ENCODE measurements at places on chromosomes 16 and 17.

DNA sequence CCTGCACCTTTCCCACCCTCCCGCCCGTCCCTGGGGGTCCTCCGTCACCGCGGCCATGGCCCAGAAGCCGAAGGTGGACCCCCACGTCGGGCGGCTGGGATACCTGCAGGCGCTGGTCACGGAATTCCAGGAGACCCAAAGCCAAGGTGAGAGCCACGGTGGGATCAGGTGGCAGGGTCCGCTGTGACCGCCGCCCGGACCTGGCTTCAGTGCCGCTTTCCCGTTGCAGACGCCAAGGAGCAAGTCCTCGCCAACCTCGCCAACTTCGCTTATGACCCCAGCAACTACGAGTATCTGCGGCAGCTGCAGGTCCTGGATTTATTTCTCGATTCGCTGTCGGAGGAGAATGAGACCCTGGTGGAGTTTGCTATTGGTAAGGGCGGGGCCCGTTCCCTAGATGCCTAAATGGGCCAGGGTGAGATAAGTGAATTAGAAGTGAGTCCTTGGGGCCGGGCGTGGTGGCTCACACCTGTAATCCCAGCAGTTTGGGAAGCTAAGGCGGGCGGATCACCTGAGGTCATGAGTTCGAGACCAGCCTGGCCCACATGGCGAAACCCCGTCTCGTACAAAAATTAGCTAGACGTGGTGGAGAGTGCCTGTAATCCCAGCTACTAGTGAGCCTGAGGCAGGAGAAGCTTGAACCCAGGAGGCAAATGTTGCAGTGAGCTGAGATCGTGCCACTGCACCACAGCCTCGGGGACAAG is 617 bp downstream of the ARMC7 start:
- DNase-seq = no peak

DNA sequence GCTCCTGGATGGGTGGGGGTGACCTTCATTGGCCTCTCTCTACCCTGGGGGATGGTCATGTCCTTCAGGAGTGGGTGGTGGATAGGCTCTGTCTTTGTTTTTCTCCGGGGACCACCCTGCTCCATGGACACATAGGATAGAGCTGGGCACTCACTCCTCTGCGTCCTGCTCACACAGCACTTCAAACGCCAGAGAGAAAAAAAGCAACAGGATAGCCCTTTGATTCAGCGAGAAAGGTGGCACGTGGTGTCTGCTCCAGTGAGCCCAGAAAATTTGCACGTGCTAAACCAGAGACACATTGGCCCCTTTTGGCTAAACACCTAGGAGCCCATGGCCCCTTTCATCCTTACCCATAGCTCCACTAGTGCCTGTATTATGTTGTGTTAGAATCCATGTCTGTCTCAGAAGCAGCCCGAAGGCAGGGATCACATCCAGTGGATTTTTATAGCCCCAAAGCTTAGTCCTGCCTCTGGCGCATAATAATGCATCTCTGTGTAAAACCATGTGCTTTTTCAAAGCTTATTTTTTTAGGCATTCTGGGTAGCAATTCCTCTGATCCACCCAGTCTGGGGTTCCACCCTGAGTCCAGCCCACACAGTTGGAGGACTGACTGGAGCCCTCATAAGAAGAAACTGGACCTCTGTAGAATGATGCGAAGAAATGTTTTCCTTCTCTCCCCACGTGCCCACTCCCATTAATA is 90.1 kb downstream of the ASIC2 start:
- no peak for DNase-seq

GRCh38 chr16:50371936-50372595 is 3.3 kb upstream of the BRD7 start:
- DNase-seq = no peak

- no peak for DNase-seq
Observed at GRCh38 chr16:9845661-9846361, 336.4 kb downstream of the GRIN2A start.

- no peak for DNase-seq
Observed at GRCh38 chr17:56826611-56827414, 6.9 kb downstream of the C17orf67 start.

- DNase-seq = no peak
Observed at GRCh38 chr16:82433042-82433441, 193.7 kb upstream of the CDH13 start.

- DNase-seq = peak; percentile 25
Observed at GRCh38 chr17:42548070-42548837, 4.5 kb upstream of the HSD17B1 start.

DNA sequence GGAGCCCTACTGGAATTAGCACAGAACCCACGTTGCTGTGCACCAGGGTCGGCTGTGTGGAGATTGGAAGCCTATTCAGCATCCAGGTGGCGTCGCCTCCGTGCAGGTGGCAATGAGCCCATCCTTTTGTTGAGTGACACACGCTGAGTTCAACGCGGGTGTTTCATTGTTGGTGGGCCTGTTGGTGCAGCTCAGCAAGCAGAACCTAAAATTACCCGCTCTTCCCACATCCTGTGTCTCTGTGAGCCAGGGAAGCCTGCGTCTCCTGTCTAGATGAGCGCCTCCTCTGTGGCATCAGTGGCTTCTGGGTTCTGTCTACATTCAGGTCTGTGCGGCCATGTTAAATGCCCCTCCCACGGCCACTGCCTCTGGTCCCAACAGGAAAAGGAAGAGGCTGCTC is 14.5 kb downstream of the CD2BP2 start:
- DNase-seq = no peak

- no peak for DNase-seq
Observed at GRCh38 chr17:36726199-36726598, 124.8 kb downstream of the MRM1 start.

- DNase-seq = no peak
Observed at GRCh38 chr16:54928411-54929089, 2.1 kb upstream of the IRX5 start.

- no peak for DNase-seq
Observed at GRCh38 chr16:27340654-27341053, 26.9 kb downstream of the IL4R start.

DNA sequence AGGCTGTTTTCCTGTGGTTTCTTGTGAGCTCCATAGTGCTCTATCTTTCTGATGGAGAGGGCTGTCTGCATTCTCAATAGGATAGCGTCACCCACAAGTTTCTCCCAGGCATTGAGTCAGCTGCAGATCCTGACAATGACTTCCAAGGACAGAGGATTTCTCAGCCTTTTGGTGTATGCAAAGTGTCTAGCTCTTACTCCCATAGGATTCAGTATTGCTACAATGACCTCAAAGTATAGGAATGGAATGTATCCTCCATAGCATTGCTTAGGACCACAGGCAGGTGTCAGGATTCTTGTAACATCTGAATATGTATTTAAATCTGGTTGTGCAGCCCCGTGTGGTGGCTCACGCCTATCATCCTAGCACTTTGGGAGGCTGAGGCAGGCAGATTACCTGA is 32.3 kb downstream of the SMIM36 start:
- no peak for DNase-seq

GRCh38 chr17:50151937-50152547 is 1.6 kb upstream of the PPP1R9B start:
- DNase-seq = peak; percentile 81

- DNase-seq = no peak
Observed at GRCh38 chr17:69539274-69539673, 124.8 kb downstream of the MAP2K6 start.

GRCh38 chr17:56109836-56110235 is 43.4 kb upstream of the ANKFN1 start:
- DNase-seq = no peak

DNA sequence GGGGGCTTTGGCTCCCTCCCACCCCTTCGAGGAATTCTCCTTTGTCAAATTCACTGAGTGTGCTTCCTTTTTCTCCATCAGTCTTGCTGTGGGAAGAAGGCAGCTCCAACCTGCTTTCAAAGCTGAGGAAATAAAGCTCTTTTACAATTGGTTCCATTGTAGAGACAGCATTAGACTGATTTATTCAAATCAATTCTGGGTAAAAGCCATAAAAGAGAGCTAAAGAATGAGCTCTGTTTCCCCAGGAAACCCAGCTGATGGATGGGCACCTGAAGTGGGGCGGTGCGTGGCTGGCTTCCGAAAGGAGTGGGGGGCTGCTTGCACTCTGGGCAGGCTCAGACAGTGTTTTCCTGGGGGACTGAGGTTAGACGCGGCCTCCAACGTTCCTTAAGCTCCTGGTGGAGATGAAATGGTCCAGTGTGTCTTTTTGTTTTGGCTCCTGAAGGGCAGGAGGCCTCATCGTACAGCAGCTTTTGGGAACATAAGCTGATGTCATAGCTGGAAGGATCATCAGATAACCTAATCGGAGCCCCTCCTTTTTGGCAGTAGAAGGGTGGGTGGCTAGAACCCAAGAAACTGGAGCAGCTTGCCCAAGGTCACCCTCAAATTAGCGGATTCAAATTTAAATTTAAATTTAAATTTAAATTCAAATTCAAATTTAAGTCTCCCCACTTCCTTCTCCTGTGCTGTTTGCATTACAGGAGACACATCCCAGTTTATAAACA is 128.5 kb upstream of the EEF2KMT start:
- no peak for DNase-seq

GRCh38 chr16:53803998-53804397 is 100.0 kb downstream of the FTO start:
- DNase-seq = no peak

DNA sequence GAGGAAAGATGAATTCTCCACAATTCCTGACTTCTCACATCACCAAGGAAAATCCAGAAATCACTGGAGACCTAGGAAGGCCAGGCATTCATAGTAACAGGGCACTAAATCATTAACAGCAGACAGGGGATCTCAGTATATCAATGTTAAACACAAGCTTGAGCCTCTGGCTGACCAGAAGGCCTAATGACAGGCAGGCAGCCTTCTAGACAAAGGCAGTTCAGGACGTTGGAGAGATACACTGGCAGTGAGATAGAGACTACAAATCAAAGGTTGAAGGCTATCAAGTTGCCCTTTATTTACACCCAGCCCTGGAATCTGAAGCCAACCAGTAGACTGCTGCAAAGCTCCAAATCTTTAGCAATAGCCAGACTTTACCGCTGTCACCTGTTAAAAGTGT is 422.8 kb upstream of the CCL2 start:
- no peak for DNase-seq

GRCh38 chr17:55410722-55411462 is 10.7 kb downstream of the MMD start:
- no peak for DNase-seq

DNA sequence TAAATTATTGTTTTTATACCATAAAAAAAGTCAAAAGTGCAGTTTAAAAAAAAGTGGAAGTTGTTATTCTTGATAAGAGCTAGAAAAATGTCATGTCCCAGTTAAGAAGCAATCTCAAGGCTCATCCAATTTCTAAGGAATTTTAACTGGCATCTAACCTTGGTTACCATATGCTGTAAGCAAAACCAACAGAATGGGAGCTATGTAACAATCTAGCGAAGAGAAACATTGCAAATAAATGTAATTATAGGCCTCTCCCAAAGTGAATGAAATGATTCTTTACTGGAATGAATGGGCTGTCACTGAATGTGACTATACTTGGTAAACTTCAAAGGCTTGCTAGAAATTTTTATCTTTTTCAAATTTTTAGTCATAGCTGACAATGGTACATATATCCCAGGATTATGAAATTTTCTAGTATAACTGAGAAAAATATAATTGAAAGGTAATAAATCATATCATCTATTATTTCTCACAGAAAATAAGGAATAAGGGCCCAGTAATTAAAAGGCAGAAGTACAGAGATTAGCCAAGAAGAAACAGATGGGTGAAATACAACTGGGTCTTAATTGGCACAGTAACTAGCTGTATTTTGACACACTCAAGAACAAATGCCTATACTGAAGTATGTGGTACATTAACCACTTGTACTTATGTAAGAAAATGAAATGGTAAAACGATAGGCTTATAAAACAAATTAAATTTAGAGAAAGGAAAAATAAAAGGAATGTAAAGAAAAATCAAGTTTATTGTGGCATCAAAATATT is 61.5 kb downstream of the NETO2 start:
- no peak for DNase-seq

- peak; percentile 37 for DNase-seq
Observed at GRCh38 chr16:1337486-1337885, 4.0 kb downstream of the BAIAP3 start.

DNA sequence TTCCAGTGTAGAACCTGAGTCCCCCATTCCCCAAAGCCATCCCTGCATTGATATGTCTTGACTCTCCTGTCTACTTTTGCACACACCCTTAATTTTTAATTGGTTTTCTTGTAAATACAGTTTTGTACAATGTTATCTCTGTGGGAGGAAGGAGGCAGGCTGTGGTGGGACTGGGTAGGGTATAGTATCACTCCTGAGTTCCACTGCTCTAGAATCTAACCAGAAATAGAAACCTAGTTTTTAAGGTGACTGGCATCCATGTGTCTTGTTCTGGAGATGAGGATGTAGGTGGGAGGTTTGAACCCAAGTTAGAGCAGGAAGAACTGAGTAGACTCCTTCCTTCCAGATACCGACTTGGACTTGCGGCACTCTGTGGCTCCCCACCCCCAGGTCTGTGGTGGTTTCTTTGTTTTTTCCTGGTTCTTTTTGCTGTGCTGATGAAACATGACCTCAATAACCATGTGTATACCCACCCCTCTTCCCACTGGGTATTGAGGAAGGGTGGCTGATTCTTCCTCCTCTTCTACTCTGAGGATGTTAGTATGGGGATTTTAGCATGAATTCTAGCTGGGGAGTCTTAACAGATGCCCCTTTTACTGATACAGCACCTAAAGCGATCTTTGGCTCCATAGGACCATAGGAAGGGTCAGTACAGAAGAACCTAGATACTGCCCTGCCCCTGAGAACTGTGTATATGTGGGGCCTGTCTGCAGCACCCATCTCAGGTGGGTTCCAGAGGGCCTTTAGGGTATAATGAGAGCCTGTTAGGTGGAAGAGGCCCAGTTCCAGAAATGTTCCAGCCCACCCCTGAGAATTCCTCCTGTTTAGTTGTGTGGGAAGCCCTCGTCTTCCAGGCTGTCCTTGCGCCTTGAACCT is 48.7 kb downstream of the SF3B3 start:
- no peak for DNase-seq

DNA sequence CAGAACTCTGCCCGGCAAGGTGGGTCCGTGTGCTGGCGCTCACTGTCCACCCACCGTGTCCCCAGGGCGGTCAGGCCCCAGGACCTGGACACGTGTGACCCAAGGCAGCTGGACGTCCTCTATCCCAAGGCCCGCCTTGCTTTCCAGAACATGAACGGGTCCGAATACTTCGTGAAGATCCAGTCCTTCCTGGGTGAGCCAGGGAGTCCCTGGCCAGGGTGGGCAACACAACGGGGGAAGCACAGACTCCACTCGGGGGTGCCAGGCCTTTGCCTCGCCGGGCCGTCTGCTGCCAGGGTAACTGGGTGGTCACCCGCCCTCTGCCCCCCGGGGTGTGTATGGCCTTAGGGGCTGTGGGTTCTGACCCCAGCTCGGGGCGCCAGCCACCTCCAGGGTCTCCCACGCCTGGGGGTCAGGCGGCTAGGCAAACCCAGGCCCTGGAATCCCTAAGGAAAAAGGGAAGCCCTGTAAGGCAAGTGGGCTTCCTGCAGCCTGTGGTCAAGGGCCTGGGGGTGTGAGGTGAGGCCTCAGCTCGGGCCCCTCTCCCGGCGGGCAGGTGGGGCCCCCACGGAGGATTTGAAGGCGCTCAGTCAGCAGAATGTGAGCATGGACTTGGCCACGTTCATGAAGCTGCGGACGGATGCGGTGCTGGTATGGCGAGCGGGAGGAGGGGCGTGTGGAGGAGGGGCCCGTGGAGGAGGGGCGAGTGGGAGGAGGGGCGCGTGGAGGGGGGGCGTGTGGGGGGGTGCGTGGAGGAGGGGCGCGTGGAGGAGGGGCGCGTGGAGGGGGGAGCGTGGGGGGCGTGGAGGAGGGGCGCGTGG is 6.5 kb downstream of the MSLN start:
- DNase-seq = no peak

Measured in DMS 273 treated with DMSO at 0.1 percent for 48 hours (cell line).